ENCODE measurements at places on chromosomes 5 and 9.

- DNase-seq: no peak
These were observed 172.6 kb downstream of the RAPGEF6 start for GRCh38 chr5:131462454-131462853.

DNA sequence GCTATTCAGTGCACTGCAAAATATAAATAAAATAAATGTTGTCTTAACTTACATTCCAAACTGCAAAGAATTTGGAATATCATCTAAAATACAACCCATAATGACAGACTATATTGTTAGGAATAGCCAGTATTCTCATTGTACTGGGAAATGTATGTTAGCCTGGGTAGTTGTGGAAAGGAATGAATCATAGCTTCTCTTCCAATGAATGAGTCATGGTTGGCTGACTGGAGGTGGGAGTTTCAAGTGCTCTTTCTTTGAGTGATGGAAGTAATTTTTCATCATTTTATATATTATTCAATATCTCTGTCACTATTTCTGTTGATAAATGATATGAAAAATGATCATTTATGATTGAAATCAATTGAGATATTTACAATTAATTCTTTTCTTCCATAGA lies 158.6 kb upstream of the ARRDC3 start:
- DNase-seq: no peak

DNA sequence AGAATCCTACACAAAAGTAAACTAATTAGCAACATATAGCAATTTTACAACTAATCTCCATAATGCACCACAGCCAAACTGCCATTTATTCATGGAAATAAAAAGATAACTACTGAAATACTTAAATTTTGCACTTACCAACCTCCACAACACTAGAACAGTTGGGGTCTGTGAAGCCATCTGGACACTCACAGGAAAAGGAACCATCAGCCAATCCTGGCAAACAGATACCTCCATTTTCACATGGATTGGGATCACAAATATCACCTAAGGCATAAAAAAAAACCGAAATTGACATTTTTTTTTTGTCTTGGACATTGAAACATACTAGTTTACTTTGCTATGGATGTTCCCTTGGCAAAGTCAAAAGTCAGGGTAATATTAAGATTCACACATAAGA lies 130.7 kb downstream of the EDIL3 start:
- no peak for DNase-seq

- no peak for DNase-seq
These were observed 872.6 kb downstream of the DTWD2 start for GRCh38 chr5:118115791-118116190.

- no peak for DNase-seq
These were observed 49.4 kb downstream of the FNIP1 start for GRCh38 chr5:131747180-131748105.

DNA sequence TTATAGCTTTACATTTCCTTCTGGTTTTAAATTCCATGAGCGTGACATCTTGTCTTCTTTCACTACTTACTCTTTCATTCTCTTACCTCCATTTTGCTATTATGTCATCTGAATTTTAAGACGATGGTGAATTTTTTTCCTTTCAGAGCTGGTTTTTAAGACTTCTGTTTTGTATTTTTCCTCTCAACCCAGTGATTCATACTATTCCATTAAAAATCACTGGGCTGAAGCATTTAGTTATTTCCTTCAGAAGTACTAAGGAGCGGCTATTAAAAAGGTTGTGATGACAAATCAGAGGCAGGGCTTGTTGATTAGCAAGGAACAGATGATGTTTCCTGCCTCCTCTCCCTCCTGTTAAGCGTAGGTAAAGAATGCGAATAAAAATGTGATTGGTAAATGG lies 16.5 kb downstream of the AGXT2 start:
- no peak for DNase-seq

GRCh38 chr5:107483231-107484024 lies 187.3 kb downstream of the EFNA5 start:
- DNase-seq: no peak

DNA sequence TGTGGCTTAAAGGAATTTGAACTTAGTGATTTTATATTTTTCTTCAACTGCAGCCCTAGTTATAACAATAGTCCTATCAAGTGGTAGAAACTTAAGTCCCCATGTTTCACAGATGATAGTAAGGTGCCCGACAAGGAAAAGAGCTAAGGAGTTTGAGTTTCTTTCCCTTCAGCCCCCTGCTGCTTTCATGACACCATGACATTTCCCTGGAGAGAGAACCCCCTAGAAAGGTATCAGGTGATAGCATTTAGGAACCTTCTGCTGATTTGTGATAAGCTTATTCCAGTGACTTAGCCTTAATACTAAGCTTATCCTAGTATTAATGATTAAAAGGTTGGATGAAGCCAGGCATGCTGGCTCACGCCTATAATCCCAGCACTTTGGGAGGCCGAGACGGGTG lies 623.8 kb upstream of the TYRP1 start:
- DNase-seq: no peak

DNA sequence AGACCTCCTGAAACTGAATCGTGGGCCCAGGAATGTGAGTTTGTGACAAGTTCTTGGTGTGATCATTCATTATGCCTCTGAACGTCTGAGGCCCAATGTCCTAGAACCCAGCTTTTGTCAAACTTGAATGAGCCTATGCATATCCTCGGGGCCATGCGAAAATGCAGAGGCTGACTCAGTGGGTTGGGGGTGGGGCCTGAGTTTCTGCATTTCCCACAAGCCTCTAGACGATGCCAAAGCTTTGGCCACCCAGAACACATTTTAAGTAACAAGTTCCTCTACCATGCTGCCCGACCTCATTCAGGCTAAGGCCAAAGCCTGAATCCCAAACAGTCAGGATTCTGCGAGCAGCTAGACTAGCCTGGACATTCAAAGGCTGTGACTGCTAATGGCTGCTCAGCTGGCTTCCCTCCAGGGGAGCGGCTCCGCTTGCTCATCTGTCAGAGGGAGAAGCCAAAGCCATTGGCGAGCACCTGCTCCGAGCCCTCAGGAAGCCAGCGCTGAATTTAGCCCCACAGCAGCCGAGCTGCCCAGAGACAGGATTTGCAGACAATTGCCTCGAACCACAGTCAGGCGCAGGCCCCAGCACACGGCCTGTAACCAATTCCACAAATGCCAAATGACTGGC lies 177.5 kb downstream of the ZDHHC21 start:
- DNase-seq: no peak

DNA sequence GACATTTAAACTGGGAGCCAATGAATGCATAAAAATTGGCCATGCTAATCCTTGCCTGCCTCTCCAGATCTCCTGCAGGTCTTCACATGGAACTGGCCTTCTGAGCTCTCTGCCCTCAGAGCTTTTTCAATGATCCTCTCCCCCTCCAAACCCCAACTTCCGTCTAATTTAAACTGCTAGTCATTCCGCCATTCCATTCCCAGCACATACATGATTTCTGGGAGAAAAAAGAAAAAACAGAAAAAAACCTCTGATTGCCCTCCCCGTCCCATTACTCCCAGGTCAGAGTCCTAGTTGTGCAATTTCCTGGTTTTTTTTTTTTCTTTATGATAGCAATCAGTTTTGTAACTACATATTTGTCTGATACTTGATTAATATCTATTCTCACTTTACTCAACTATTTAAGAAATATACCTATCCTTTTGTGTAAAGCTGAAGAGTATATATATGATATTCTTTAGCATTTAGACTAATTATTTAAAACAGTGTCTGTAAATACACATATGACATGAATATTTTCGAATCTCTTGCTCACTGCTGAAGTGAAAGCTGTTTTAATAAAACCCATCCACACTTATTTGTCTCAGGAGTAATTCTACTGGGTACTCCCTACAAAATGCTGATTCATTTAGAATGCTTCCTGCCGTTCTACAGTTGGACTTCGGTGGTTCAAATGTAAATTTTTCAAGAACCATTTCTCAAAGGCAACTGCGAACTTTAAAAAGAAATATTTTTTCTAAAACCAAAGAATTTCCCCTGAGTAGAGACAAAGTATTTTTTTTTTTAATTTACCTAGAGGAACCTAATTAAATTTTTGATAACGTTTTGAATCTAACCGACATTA lies 1.6 kb downstream of the HINT1 start:
- DNase-seq: no peak

GRCh38 chr9:2621722-2622460 lies at the start of gene VLDLR:
TSS of gene VLDLR (plus strand) at chr9:2621787. CDS start at chr9:2622190, 403 bp downstream.
- DNase-seq: no peak

- DNase-seq: no peak
These were observed 439.6 kb upstream of the NMUR2 start for GRCh38 chr5:152844713-152845112.

- no peak for DNase-seq
These were observed 99.3 kb downstream of the SEMA6A start for GRCh38 chr5:116475338-116475737.

GRCh38 chr9:88501086-88501485 lies 33.9 kb upstream of the NXNL2 start:
- no peak for DNase-seq

- no peak for DNase-seq
These were observed 2.5 kb downstream of the ASS1 start for GRCh38 chr9:130447193-130447816.

GRCh38 chr9:77601476-77602099 lies 46.5 kb downstream of the GNA14 start:
- no peak for DNase-seq

DNA sequence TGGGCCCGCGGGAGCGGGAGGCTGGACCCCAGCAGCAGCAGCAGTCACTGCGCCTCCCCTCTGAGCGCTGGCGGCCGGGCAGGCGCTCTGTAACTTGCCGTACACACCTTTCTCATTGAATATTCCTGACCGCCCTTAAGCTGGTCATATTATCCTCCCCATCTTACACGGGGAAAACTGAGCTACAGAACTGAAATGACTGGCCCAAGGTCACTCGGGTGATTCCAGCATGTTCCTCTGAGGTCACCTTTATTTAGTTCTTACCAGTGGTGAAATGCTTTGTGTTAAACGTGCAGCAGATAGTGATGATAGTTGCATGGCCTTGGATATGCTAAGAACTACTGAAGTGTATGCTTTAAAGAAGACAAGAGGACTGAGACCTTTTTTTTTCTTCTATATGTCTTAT lies 607 bp downstream of the UQCRQ start:
- no peak for DNase-seq

- DNase-seq: no peak
These were observed 251.7 kb downstream of the PAPPA start for GRCh38 chr9:116405321-116405720.

GRCh38 chr9:81814401-81814793 lies 113.8 kb upstream of the SPATA31D4 start:
- DNase-seq: no peak

- DNase-seq: no peak
These were observed 30.6 kb downstream of the CRHBP start for GRCh38 chr5:76983468-76983867.

DNA sequence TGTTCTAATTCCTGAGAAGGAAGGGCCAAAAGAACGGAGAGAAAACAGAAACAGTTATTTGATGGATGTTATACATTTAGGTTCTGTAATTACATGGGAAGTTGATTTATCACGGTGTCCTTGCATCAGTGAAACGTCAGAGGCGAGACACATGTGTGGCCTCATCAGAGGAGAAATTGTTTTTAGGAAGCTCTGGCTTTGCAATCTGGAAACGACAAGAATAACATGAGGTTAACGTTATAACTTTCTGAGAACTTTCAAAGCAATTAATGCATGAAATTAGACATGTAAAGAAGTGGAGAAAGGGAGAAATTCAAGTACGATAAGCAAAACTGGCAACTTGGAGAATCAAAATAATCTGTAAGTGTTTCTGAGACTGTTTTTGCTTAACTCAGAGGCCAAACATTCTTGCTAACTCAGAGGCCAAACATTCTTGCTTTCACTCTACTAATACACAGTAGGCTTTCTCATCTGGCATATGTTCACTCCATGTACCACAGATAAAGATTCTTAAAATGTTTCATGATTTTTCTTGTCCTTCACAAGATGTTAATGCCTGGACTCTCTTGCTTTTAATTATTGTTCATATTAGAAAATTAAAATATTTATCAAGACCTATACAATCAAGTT lies 933.0 kb downstream of the TLE4 start:
- DNase-seq: no peak

DNA sequence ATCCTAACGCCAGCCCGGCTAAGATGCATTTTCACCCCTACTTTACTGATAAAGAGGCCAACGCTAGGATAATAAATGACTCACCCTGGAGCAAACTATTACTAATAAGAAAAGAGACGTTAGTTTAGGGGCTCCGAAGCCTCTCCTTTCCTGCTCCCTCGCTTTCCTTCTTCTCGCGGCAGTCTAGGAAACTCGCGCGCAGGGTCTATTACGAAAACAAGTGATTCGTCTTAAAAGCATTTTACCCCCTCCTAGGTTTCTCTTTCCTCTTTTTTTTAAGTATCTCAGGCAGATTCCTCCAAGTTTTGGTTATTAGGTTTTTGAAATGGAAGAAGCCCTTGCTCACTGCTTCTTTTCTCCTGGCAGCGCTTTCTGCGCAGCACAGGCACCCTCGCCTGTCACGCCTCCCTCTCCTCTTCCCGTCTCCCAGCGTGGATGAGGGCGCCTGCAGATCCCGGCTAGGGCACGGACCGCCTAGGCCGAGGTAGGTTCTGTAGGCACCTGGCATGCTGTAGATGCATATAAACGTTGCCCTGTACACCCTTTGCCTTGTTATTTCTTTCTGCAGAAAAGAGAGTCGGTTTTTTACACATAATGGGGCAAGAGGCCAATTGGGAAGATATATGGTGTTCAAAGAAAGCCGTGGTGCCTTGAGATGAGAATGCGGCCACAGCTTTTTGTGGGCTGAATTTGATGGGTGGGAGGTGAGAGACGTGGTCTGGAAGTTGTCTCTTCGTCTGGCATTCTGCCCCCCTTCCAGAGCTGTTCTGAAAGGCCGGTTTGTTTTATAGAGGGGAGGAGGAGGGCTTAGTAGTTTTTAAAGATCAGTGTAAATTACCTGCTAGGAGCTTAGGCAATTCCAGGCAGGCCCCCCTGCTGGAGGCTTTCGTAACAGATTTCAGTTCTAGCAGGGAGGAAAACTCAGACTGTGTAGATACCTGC lies 983 bp downstream of the GCNT1 start:
- DNase-seq: no peak

DNA sequence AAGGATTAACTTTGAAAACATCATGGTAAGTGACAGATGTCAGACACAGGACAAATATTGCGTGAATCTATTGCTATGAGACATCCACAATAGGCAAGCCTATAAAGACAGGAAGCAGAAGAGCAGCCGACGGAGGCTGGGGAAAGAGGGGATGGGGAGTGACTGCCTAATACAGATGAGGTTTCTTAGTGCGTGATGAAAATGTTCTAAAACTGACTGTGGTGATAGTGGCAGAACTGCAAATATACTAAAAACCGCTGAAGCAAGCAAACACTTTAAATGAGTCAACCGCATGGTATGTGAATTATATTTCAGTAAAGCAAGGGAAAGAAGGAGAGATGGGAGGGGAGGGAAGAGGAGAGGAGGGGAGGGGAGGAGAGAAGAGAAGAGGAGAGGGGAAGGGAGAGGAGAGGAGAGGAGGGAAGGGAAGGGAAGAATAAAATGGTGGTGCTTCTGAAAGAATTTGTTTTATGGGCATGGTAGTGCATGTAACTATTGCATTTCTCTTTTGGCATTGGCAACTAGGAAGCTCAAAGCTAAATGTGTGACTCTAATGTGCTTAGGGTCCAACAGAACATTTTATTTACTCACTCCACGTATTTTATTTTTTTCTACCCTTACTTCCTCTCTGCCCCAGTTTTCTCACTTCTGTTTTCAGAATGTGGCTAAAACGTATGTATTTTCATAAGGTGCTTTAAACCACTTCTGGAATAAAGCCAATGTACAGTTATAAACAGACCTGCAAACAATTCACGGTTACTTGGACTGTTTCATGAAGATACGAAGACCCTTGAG lies 21.3 kb downstream of the AKNA start:
- DNase-seq: no peak

Measured in activated CD4-positive, CD25-positive, alpha-beta regulatory T cell (primary cell).